ENCODE measurements at places on chromosomes 6 and 20.

- DNase-seq = no peak
Measured at GRCh38 chr6:15153191-15153590, 92.7 kb upstream of the JARID2 start.

- DNase-seq = peak; percentile 67
Measured at GRCh38 chr6:122568797-122569221, 41.4 kb upstream of the PKIB start.

DNA sequence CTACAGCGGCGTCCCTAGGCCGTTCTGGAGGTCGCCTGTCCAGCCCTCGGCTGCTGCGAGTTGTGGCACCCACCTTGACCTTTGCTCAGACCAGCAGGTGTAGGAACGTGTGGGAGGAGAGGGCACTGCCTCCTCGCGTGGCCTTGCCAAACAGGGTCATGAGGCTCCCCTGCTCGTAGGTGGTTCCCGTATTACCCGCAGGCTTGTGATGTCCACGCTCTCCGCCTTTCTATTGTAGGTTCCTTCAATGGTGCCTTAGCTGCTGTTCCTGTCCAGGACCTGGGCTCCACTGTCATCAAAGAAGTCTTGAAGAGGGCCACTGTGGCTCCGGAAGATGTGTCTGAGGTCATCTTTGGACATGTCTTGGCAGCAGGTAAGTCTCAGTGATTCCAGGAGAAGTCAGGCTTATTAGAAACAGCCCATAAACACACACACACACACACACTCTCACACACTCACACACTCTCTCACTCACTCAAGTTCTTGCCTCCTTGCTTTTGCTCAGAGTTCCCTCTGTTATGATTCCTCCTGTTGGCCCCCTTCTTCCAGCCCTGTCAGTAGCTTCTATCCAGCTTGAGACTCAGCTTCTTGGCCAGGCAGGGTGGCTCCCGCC, 942 bp downstream of the ACAT2 start:
- peak; percentile 45 for DNase-seq

- no peak for DNase-seq
Measured at GRCh38 chr20:31581391-31581790, 23.7 kb upstream of the ID1 start.

DNA sequence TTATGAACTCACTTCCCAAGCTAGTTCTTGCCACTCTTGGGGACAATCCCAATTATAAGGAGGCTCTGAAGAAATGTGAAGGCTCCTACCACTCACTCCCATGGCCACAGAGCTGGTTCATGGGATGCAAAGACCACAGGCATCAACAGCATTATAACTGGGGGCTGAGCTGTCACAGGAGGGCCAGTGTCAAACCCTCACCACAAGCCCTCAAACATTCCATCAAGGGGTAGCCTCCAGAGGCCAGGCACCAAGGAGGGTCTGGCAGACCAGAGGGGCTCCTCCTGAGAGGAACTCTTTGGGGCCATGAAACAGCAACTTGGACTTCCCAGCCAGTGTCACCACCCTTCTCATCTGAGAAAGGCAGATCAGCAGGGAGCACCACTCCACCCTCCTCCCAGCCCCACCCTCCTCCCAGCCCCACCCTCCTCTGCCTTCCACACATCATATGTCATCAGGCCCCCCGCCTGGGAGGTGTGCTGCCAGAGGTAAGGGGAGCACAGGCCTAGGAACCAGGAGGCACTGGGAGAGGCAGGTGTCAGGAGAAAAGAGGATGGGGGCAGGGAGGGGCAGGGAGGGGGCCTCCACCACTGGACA, 1.2 kb upstream of the TSPO2 start:
- peak; percentile 36 for DNase-seq

- no peak for DNase-seq
Measured at GRCh38 chr6:40611912-40612311, 24.7 kb upstream of the LRFN2 start.

DNA sequence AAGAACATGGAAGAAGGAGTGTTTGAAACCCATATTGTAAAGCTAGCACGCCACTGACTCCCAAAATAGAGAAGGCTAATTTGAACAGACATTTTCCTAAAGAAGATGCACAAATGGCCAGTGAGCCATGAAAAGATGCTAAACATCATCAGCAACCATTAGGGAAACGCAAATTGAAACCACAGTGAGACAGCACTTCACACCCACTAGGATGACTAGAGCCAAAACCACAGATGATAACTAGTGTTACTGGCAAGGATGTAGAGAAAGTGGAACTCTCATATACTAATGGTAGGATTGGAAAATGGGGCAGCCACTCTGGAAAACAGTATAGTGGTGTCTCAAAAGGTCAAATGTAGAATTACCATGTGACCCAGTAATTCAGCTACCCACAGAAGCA, 58.2 kb downstream of the BMP7 start:
- DNase-seq = no peak

DNA sequence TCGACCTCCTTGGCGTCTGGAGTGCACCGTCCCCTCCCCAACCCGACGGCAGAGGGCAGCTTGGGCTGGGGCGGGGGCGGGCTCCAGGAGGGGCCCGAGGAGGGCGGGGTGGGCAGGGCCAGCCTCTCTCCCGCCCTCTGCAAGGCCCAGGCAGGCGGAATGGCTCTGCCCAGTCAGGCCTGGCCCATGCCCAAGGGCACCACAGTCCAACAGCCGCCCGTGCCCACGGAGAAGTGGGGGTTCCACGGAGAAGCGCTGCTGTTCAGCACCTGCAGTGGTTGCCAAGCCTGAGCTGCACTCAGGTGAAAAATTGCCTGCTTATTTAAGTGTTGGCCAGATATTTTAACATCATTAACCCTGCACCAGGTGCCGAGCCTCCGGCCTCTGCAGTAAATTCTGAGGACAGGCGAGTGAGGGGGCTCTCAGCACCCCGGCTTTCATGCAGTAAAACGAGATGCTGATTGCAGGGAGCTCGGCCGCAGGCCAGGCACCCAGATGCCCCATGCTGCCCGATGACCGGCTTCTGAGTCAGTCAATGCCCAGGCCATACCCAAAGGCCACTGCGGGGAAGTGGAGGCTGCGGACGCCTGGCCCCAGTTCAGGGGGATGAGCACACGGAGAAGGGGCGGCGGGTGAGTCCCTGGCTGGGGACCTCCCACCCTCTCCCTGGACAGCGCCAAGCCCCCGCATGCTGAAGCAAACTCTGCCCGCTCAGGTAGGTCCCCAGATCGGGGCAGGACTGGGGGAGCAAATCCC, at the start of gene SRMS:
Gene SRMS, minus strand, starts transcription at position 25 of the 756 bp plus-strand sequence. CDS start 286 bp downstream, outside the sequence.
- DNase-seq = no peak

GRCh38 chr6:41874741-41875140, 20.4 kb downstream of the USP49 start:
- DNase-seq = no peak

- peak; percentile 83 for DNase-seq
Measured at GRCh38 chr6:113442040-113442439, 415.1 kb upstream of the MARCKS start.

DNA sequence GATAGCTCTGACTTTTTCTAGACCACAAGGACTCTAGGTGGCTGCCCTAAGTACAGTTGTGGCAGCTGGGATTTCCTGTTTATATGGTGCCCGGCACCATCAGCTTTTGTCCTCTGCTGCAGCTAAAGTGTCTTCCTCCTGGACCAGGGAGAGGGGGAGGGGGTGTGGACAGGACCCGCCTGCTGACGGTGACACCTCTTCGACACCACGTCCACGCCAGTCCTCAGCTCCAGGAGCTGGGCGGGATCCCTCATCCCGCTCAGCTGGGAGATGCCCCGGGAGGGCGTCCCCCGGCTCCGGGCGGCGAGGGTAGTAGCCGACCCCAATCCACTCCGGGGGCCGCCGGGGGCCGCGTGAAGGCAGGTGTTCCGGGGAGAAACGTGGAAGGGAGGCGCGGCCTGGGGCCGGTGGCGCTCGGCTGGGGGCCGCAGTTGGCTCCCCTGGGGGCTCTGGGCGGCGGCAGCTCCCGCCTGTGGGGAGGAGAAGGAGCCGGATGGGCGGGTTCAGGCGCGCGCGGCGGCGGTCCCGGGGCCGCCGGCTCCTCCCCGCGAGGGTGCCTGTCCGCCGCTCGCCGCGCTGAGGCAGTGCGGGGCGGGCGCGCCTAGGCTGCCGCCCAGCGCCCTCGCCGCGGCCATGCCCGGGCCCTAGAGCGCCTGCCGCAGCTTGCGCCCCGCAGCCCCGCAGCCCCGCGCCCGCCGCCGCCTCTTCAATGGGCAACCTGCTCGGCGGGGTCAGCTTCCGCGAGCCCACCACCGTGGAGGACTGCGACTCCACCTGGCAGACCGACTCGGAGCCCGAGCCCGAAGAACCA, at the start of gene OGFRL1:
Gene OGFRL1, plus strand, starts transcription at position 584 of the 811 bp plus-strand sequence. Its CDS starts 126 bp downstream, at position 710.
- peak; percentile 94 for DNase-seq

DNA sequence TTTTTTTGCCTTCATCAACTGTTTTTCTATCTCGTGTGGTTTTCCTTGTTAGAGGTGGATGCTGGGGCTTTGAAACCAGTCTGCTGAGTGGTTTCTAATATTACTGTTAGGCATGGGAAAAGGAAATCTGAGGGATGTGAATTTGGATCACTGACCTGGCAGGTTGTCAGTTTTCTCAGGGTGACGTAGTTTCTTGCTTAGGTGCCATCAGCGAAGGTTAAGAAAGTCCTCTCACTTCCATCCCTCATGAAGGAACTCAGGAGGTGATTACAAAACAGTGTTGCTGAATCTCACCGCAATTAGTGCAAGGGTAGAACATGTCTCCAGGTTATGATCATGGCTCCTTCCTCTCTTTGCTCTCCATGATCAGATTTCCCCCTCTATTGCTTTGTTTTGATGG, 135.9 kb downstream of the SOX4 start:
- no peak for DNase-seq

DNA sequence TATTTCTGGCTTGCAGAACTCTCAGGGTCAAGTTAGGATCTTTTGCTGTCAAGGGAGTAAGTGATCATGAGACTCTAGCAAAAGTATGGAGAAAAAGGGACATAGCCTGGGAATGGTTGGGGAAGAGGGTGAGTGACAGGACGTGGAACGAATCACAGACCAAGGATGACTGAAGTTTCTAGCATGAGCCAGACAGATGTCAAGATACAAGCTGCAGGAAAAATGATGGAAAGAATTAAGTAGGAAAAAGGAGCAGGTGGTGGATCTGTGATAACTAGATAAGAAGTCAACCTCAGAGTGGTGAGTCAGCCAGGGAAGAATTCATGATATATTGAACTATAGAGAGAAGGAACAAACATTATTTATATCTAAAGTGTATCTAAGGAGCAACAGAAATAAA, 159.8 kb upstream of the SYNDIG1 start:
- no peak for DNase-seq

DNA sequence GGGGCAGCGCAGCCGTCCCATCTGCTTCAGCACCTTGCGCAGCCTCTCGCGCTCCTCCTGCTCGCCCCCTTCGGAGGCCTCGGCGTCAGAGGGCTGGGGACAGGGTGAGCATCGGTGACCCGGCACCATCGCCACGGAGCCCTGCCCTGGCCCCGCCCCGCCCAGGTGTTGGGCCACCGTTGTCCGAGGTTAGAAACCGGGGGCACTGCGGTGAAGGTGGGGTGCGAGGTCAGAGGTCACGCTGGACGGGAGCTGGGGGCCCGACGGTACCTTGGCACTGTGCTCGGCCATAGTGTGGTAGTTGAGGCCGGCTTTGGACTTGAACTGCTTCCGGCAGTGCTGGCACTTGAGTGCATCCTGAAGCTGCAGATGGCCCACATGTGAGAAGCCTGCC, 6.4 kb downstream of the ZNF512B start:
- no peak for DNase-seq

- DNase-seq = no peak
Measured at GRCh38 chr6:167768471-167769215, 58.1 kb upstream of the AFDN start.

- DNase-seq = no peak
Measured at GRCh38 chr6:11231564-11232192, 790 bp downstream of the NEDD9 start.

DNA sequence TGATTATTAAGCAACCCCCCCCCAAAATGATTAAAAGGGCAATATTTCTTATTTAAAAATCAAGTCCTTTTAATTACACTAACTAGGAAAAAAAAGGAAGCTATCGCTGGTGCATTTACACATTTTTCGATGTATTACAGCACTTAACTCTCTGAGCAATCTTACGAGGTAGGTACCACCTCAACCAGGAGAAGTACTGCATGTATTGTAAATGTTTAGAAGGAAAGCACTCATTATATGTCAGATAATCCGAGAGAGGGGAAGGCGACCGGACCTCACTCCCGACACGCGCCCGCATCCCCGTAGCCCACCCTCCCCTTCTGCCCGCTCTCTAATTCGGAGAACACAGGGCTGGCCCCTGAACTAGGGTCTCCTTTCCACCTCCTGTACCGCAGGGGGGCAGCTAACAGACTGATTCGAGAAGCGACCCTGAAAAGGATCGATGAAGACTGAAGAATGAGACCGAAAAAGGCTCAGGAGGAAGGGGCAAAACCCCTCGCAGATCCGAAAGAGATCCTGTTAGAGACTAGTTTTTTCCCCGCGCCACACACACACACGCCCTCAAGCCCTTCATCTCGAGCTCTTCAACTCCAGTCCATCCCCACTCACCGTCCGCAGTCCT, 337 bp downstream of the ESF1 start:
- no peak for DNase-seq

GRCh38 chr6:154920495-154921200, 74.5 kb upstream of the TIAM2 start:
- no peak for DNase-seq

DNA sequence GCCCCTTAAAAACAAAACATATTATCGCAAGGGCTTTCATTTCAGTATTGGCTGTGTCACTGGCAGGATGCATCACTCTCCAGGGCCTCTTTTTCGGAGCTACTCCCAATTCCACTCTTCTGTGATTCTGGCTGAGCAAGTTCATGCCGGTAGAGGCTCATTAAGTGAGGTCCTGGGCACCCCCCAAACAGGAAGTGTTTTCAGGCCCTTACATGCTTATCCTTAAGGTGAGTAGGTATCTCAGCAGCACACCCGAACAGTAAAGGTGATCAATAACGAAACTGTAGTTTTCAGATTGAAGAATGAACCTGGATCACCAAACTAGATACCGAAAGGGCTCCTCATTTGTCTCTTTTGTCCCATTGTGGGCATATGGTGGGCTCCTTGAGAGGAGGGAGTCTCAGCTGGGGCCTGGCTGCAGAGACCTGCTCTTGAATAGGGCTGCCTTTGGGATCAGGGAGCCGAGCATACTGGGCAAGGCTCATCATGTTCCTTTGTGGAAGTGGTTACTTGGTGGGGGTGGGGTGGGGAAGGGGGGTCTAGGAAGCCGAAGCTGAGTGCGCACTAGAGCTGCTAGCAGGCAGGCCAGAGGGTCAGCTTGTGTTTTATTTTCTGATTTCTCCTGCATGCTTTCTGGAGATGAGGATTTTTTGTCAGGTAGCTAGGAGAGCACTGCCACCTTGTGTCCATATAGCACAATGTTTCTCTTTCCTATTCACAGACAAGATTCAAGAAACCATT, 65.2 kb downstream of the CDS2 start:
- peak; percentile 77 for DNase-seq

- no peak for DNase-seq
Measured at GRCh38 chr20:4122926-4123325, 107.6 kb upstream of the RNF24 start.
